ENCODE measurements at places on chromosomes 1 and 21. TPM values are rescaled to one million over a fixed set of nuclear protein-coding genes. Genes with fewer than 3 reads are reported as not detected.

DNA sequence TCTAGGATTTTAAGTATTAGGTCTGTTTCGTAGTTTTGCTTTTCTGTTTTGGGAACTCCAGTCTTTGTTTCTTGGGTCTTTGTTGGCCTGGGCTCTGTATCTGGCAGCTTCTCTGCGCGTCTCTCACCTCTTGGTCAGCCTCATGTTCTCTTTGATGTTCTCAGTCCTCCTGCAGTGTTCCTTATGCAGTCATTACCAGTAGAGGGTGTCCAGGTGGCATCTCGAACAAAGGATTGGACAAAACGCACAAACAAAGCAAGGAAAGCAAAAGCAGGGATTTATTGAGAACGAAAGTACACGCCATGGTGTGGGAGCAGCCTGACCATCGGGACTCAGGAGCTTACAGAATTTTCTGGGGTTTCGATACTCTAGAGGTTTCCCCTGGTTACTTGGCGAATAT lies 133.7 kb upstream of the COL6A1 start:
- no peak overlapping the region for H3K27ac ChIP-seq
- DNase-seq: no peak
- H3K27me3 ChIP-seq: no peaks in the 10 kb centered on the region
- H3K36me3 ChIP-seq: no peaks in the 10 kb centered on the region
- H3K4me3 ChIP-seq: no peak overlapping the region

DNA sequence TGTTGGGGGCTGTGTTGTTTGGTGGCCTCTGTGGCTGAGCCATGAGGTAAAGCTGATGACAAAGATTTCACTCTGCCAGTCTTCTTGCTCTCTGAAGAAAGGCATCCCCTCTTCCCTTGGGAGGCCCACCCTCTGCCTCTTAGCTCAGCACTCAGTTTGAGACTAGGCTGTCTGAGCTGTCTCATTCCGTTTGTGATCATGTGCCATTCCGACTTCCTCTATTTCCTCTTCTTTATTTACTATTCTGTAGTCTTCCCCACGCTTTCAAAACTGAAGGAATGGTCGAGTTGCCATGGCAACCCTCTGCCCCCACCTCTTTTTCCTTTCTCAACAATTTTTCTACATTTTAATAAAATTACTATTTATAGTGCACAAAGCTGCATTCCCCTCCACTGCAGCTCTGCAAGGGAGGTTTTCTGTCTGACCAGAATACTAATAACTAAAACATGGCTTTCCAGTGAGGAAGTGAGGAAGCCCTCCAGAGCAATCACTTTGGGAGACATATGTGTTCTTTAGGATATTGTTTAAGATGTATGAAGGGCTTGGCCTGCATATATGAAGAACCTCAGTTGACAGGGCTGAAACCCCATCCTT lies 30.8 kb downstream of the KCNA3 start:
- no peak for DNase-seq
- no peaks in the 10 kb centered on the region for H3K36me3 ChIP-seq
- H3K27ac ChIP-seq: no peak overlapping the region

GRCh38 chr1:157114183-157115121 lies 14.8 kb upstream of the ETV3L start:
- no peaks in the 10 kb centered on the region for H3K36me3 ChIP-seq
- H3K27ac ChIP-seq: no peak overlapping the region
- H3K4me1 ChIP-seq: no peaks in the 10 kb centered on the region
- H3K27me3 ChIP-seq: peaks cover 32% of the 10 kb centered on the region
- no peak overlapping the region for H3K4me3 ChIP-seq

GRCh38 chr1:208888376-208888775 lies 644.2 kb upstream of the PLXNA2 start:
- H3K36me3 ChIP-seq: no peaks in the 10 kb centered on the region
- H3K27me3 ChIP-seq: no peaks in the 10 kb centered on the region
- H3K4me1 ChIP-seq: peaks cover 5% of the 10 kb centered on the region
- no peak for DNase-seq
- H3K4me3 ChIP-seq: no peak overlapping the region

DNA sequence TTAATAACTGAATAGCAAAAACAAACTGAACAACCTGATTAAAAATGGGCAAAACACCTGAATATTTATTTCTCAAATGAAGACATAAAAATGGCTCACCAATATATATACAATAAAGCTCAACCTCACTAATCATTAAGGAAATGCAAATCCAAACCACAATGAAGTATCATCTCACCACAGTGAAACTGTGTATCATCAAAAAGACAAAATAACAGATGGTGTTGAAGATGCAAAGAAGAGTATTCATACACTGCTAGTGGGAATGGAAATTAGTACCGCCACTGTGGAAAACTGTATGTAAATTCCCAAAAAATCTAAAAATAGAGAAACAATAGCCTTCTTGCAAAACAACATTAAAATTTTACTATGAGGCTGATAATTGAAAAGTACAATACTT lies 1660.1 kb upstream of the B3GALT2 start:
- H3K36me3 ChIP-seq: no peaks in the 10 kb centered on the region
- H3K4me1 ChIP-seq: no peaks in the 10 kb centered on the region
- no peak overlapping the region for H3K4me3 ChIP-seq

- H3K36me3 ChIP-seq: peaks cover 74% of the 10 kb centered on the region
- peak overlapping the region; percentile 93 for H3K27ac ChIP-seq
- H3K4me1 ChIP-seq: peaks cover 53% of the 10 kb centered on the region
- H3K27me3 ChIP-seq: no peaks in the 10 kb centered on the region
Observed at GRCh38 chr1:150621497-150622302, 7.7 kb downstream of the ENSA start.

SAMD13 gene
- total RNA-seq: 1.1 TPM

NBPF8 gene
- total RNA-seq: 19.3 TPM

Measured in PC-3 (cell line).